H4 (cell line): ENCODE measurements at places on chromosomes 7 and 10. TPM values are rescaled to one million over a fixed set of nuclear protein-coding genes. Genes with fewer than 3 reads are reported as not detected.

Gene H2BK1
- 0.64 TPM in 1 of 2 replicates, not detected in the other for total RNA-seq

Gene HMX3
- 0.45 TPM in 1 of 2 replicates, not detected in the other for total RNA-seq

DNA sequence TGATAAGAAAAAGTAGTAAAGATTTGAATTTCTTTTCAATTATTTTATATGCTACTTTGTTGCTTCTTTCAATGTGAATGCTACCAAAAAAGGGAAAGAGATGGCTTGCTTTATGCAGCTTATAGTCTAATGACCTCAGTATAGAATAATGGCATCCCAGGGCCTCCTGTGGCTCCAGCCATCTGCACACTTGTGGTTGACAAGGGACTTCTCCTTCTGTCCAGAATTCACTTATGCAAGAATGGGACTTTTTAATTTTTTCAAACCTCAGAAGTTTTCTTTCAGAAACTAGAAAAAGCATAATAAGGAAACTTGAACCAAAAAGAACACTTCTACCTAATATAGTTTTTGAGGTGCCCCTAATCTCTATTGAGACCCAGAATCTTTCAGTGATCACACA lies 310.9 kb downstream of the CTNNA3 start:
- DNase-seq, result no peak

- peak; percentile 60 for DNase-seq
Observed at GRCh38 chr10:103145860-103146466, 47.1 kb downstream of the NT5C2 start.

DNA sequence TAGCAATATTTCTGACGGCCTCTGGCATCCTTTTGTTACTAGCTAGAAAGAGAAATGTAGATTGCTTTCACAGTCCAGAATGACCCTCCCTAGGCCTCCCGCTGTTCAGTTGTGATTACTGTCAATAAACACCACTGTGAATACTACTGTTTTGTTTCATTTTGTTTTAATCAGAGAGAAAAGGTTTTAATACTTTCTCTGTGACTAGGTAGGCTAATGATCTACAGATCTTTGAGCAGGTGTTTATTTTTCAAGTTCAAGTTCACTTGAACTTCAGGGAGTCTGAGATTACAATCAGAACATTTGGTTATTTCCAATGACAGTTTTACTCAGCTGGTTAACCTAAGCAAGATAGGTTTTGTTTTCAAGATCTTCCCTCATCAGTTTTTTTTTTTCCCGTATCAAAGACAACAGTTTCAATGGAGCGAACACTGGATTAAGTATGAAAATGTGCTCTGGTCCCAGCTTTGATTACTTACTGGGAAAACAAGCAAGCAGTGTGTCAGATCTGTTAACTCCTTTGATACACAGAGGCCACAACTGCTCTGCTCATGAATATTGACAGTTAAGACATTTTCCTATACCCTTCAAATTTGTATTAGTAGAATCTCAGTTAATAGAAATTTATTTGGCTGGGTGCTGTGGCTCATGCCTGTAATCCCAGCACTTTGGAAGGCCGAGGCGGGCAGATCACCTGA lies 34.8 kb downstream of the VKORC1L1 start:
- no peak for DNase-seq

- no peak for DNase-seq
Observed at GRCh38 chr7:40641701-40642100, 506.9 kb downstream of the SUGCT start.

DNA sequence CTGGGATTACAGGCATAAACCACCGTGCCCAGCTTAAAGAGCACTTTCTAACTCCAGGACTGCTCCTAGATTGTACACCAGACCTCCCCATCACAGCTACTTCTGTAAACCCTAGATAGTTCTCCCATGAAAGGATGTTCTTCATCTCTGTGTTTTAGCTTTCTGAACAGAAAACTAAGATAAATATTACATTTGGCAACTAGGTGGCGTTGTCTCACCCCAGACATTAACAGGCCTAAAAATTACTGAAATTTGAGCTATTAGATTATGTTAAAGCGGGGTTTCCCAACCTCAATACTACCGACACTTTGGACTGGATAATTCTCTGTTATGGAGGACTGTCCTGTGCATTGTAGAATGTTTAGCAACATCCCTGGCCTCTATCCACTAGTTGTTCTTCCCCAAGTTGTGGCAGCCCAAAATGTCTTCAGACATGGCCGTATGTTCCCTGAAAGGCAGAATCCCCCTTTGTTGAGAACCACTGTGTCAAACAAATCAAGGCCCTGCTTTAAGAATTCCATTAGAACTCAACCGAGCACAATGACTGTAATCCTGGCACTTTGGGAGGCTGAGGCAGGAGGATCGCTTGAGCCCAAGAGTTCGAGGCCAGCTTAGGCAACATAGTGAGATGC lies 19.1 kb downstream of the ATOH7 start:
- no peak for DNase-seq
